ENCODE measurements at places on chromosomes 1 and 21. TPM values are rescaled to one million over a fixed set of nuclear protein-coding genes. Genes with fewer than 3 reads are reported as not detected.

Gene DMAP1
- total RNA-seq, result 29.1 TPM

Gene OR2T11
- total RNA-seq, result not detected

DNA sequence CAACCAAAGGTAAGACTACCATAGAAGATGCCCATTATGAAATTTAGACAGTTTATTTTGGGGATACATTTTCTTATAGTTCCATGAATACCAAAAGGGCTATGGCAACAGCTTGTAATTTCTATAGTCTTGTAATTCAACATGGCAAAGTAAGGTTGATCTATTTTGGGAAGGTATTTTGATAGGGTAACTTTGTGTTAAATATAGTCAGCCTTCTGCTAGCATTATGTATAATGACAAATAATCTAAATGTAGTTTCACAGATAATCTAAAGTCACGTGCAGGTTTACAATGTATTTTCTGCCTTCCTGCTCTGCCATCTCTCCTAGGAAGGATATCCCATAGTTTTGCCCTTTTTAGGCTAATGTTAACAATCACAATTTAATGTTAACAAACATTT is 85.9 kb upstream of the DPH5 start:
- no peak overlapping the region for H3K4me3 ChIP-seq
- peaks cover 10% of the 10 kb centered on the region for H3K27me3 ChIP-seq
- no peak for DNase-seq
- no peaks in the 10 kb centered on the region for H3K36me3 ChIP-seq
- no peak overlapping the region for H3K27ac ChIP-seq

DNA sequence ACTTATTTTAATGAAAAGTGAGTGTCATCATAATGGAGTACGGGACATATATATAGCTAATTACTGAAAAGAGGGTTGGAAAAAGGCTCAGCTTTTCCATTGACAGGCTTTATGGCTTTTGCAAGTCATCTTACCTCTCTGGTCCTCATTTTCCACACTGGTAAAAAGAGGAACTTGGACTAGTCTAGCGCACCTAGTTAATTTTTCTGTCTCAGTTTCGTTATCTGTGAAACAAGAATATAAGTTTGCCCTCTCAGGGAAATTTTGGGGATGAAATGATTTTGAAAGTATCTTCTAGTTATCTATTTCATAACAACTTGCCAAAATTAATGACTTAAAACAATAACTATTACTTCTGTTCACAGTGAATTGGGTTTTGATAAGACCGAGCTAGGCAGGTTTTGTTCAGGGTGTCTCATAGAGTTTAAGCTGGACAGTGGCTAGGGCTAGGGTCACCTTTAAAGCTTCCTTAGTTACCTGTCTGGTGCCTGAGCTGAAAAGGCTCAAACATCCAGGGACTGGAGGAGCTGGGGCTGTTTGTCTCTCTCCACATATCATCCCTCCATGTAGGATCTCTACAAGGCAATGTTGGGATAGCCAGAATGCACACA is 91.7 kb downstream of the TYW3 start:
- DNase-seq, result no peak
- no peak overlapping the region for H3K4me3 ChIP-seq
- no peaks in the 10 kb centered on the region for H3K36me3 ChIP-seq
- no peak overlapping the region for H3K27ac ChIP-seq
- no peaks in the 10 kb centered on the region for H3K4me1 ChIP-seq
- H3K27me3 ChIP-seq, result peaks cover 4% of the 10 kb centered on the region

DNA sequence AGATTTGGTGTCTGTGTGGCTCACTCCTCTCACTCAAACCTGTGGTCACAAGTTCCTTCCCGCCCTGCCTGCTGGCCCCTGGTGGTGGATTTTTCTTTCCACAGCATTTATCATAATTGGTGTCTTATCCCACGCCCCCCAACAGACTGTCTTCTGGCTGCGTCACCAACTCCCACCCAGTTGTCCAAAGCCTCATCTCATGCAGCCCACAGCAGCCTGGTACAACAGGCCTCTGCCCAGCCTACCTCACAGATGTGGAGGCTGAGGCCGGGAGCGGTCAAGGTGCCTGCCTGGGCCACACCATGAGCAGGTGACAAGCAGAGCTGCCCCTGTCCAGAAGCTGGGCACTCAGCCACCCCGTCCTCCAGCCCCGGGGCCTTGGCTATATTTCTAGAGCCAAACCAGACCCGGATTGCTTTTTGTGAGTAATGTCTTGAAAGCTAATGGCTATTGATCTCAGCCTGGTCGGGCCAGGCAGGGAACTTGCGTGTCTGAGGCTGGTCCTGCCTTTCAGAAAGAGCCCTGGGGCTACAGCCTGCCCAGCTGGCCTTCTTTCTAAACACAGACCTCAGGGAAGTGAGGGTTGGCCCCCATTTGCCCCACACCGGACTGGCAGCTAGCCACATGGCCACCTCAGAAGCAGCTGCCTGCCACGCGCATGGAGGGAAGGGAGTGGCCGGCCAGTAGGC is 2.6 kb downstream of the KCNAB2 start:
- H3K4me1 ChIP-seq, result peaks cover 7% of the 10 kb centered on the region
- peaks cover 1% of the 10 kb centered on the region for H3K36me3 ChIP-seq
- H3K4me3 ChIP-seq, result no peak overlapping the region
- peaks cover 24% of the 10 kb centered on the region for H3K27me3 ChIP-seq
- DNase-seq, result peak; percentile 82
- H3K27ac ChIP-seq, result no peak overlapping the region

GRCh38 chr1:10613340-10613739 is 138.6 kb downstream of the PEX14 start:
- no peak overlapping the region for H3K27ac ChIP-seq
- peaks cover 3% of the 10 kb centered on the region for H3K36me3 ChIP-seq
- no peaks in the 10 kb centered on the region for H3K4me1 ChIP-seq
- DNase-seq, result peak; percentile 64
